Activated CD8-positive, alpha-beta memory T cell treated with anti-CD3 and anti-CD28 coated beads, Interleukin-2, amount 10 ng/mL, durations not matched to agents 7 days and 5 days (primary cell): ENCODE measurements at places on chromosomes 2 and 18. TPM values are rescaled to one million over a fixed set of nuclear protein-coding genes. Genes with fewer than 3 reads are reported as not detected.

GRCh38 chr2:85112906-85113625 lies 20.1 kb upstream of the TCF7L1 start:
- no peak for DNase-seq
- no peak overlapping the region for H3K27ac ChIP-seq
- H3K27me3 ChIP-seq: peaks cover 35% of the 10 kb centered on the region
- H3K4me1 ChIP-seq: no peaks in the 10 kb centered on the region
- no peak overlapping the region for H3K4me3 ChIP-seq

GRCh38 chr2:188294352-188294926 lies 2.8 kb downstream of the GULP1 start:
- H3K4me1 ChIP-seq: no peaks in the 10 kb centered on the region
- H3K36me3 ChIP-seq: peaks cover 4% of the 10 kb centered on the region
- H3K27ac ChIP-seq: no peak overlapping the region

Gene LYPD6
- not detected for total RNA-seq

Gene PIAS2
- total RNA-seq: 11.7 TPM

Gene BOLL
- total RNA-seq: not detected
